ENCODE measurements at places on chromosomes 11 and 22.

- H3K36me3 ChIP-seq, result peaks cover 8% of the 10 kb centered on the region
- no peak for DNase-seq
- H3K27me3 ChIP-seq, result no peaks in the 10 kb centered on the region
- H3K4me1 ChIP-seq, result peaks cover 31% of the 10 kb centered on the region
Measured at GRCh38 chr11:63212742-63213141, 30.7 kb downstream of the SLC22A25 start.

DNA sequence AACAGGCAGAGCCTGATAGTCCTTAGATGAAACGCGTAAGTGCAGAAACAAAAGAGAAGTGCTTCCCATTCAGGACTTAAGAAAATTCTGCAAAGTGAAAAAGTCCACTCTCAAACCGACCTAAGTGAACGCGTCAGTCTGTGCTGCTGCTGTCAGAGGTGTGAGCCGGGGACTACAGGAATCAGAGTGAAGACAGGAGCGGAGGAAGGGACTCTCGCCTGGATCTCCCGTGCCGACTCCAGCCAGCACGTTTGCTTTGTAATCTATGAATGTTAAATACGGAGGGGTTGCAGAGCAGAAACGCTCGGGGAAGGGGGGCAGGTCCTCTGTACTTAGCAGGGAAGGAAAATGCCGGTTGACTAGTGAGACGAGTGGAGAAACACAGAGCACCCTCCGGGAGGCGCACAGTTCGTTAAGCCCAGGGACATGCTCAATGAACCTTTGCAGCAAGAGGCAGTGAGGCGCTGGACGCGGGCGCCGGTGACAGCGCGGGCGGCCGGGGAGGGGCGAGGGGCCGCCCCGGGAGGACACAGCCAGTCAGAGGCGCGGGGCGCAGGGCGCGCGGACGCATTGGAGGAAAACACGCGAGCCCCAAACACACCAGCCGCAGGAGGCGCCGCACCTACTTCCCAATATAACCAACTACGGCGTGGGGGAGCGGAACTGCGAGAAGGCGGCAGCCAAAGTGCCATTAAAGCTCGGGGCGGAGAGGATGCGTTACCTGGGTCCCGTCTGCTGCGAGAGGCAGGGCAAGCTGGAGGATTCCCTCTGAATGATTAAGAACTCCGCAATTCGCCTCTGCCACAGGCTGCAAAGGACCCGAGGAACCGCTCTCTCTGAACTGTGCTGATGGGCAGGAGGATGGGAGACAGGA, at the start of gene CNTN5:
CNTN5 (plus strand) TSS at position 598 of the 874 bp plus-strand sequence.
- peak within 1 kb of the TSS; percentile 64 for H3K27ac ChIP-seq
- H3K4me3 ChIP-seq, result peak within 1 kb of the TSS; percentile 89
- peaks cover 52% of the 10 kb centered on the region for H3K27me3 ChIP-seq
- DNase-seq, result peak; percentile 49
- H3K4me1 ChIP-seq, result peaks cover 4% of the 10 kb centered on the region

- H3K27ac ChIP-seq, result peak overlapping the region; percentile 47
- no peak overlapping the region for H3K4me3 ChIP-seq
- no peaks in the 10 kb centered on the region for H3K4me1 ChIP-seq
- no peaks in the 10 kb centered on the region for H3K27me3 ChIP-seq
- peaks cover 39% of the 10 kb centered on the region for H3K36me3 ChIP-seq
- DNase-seq, result no peak
Measured at GRCh38 chr22:20090730-20091240, 10.7 kb downstream of the DGCR8 start.

DNA sequence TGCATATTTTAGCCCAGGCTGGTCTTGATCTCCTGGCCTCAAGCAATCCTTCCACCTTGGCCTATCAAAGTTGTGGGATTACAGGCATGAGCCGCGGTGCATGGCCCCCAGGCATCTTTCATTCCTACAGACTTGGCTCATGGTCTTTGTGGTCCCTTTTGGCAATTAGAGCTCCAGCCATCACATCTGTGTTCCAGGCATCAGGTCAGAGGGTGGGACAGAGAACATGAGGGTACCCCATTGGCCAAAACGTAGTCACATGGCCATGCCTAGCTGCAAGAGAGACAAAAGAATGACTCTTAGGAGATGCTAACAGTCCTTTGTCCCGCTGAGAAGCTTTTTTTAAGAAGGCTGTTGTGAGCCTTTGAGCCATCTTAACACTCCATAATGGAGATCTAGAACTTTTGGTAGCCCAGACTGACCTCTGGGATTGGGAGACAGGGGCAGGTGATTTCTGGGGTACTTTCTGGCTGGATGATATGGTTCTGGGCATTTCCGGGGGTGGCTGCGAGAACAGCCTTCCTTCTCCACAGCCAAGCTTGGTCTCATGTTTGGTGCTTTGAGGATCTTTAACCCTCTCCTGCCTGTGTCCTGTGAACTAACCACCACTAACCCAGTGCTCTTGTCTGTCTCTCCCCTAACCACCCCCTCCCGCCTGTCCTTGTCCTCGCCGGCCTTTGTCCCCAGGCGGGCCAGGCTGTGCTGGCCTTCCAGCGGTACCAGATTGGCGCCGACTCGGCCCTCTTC, 18.4 kb upstream of the TAB1 start:
- no peak for DNase-seq
- no peaks in the 10 kb centered on the region for H3K4me1 ChIP-seq
- H3K27ac ChIP-seq, result peak overlapping the region; percentile 73
- H3K27me3 ChIP-seq, result no peaks in the 10 kb centered on the region
- peaks cover 2% of the 10 kb centered on the region for H3K36me3 ChIP-seq

- H3K4me3 ChIP-seq, result no peak overlapping the region
- H3K36me3 ChIP-seq, result no peaks in the 10 kb centered on the region
- no peaks in the 10 kb centered on the region for H3K27me3 ChIP-seq
- peaks cover 33% of the 10 kb centered on the region for H3K4me1 ChIP-seq
Measured at GRCh38 chr11:37449146-37449545, 851.1 kb upstream of the RAG2 start.

GRCh38 chr22:39481054-39481453, 21.0 kb upstream of the MIEF1 start:
- H3K4me1 ChIP-seq, result no peaks in the 10 kb centered on the region
- no peak for DNase-seq
- H3K4me3 ChIP-seq, result no peak overlapping the region
- H3K27me3 ChIP-seq, result no peaks in the 10 kb centered on the region
- peak overlapping the region; percentile 38 for H3K27ac ChIP-seq

DNA sequence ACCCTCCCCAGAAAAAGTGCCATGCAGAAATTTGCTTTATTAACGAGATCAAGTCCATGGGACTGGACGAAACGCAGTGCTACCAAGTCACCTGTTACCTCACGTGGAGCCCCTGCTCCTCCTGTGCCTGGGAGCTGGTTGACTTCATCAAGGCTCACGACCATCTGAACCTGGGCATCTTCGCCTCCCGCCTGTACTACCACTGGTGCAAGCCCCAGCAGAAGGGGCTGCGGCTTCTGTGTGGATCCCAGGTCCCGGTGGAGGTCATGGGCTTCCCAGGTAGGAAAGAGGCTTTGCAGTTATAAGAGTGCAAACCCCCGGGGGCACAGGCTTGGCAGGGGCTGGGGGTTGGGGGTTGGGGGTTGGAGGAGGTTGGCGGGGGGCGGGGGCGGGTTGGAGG, 4.2 kb downstream of the APOBEC3H start:
- no peak for DNase-seq
- H3K36me3 ChIP-seq, result no peaks in the 10 kb centered on the region

DNA sequence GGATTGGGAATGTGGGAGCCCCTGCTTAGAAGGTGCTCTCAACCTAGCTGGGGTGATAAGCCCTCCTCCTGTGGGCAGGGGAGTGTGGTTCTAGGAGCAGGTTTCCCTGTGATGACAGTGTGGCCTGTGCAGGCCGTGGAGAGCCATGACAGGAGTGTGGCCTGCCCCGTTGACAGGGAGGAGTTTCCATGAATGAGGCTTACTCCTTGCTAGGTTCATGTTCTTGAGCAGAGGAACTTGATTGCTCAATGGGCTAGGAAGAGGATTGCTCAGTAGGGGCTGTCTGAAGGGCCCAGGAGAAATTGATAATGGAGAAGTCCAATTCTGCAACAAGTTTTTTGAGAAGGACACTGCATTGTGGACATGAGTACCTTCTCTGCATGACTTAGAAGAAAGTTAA, 92.0 kb downstream of the PPP6R3 start:
- H3K4me3 ChIP-seq, result no peak overlapping the region
- H3K27ac ChIP-seq, result peak overlapping the region; percentile 54
- H3K27me3 ChIP-seq, result no peaks in the 10 kb centered on the region
- H3K4me1 ChIP-seq, result peaks cover 16% of the 10 kb centered on the region
- no peak for DNase-seq

GRCh38 chr11:124900464-124900863, 2.8 kb upstream of the ROBO4 start:
- DNase-seq, result no peak
- no peak overlapping the region for H3K27ac ChIP-seq
- H3K36me3 ChIP-seq, result no peaks in the 10 kb centered on the region
- peaks cover 57% of the 10 kb centered on the region for H3K27me3 ChIP-seq

- H3K36me3 ChIP-seq, result no peaks in the 10 kb centered on the region
- no peak overlapping the region for H3K27ac ChIP-seq
- no peak overlapping the region for H3K4me3 ChIP-seq
- no peaks in the 10 kb centered on the region for H3K4me1 ChIP-seq
- no peak for DNase-seq
Measured at GRCh38 chr11:76683161-76684095, 12.9 kb upstream of the LRRC32 start.

DNA sequence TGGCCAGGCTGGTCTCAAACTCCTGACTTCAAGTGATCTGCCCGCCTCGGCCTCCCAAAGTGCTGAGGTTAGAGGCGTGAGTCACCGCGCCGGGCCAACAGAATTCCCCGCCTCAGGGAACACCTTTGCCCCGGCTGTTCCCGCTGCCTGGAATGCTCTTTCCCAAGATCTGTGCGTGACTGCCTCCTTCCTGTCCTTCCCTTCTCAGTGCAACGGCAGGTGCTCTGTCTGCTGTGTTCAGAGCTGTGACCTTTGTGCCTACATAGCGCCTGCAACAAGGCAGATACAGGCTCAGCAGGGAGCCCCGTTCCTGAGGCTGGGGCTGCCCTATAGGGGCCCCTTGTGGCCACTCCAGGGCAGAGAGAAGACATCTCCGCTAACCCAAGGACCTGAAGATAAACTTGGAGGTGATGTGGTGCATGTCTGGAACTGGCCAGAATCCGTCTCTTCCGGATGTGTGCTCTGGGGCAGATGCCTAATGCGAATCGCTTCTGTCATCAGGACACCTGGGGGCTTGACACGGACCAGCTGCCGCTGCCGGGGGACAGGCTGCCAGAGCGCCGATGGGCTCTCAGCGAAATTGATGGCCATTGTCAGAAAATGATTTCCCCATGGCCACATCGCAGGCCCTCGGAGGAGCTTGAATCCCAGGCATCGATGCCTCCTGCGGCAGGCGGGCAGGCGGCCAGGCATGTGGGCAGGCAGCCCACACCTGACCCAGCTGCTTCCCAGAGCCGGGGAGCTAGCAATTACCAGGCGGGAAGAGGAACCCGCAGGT, 43.5 kb upstream of the TCF20 start:
- H3K27ac ChIP-seq, result peak overlapping the region; percentile 62
- DNase-seq, result peak; percentile 39
- no peak overlapping the region for H3K4me3 ChIP-seq
- H3K4me1 ChIP-seq, result peaks cover 9% of the 10 kb centered on the region

GRCh38 chr11:2898366-2899079, 12.9 kb upstream of the CDKN1C start:
- no peaks in the 10 kb centered on the region for H3K36me3 ChIP-seq
- no peaks in the 10 kb centered on the region for H3K4me1 ChIP-seq
- H3K27me3 ChIP-seq, result peaks cover 48% of the 10 kb centered on the region
- no peak overlapping the region for H3K4me3 ChIP-seq
- no peak for DNase-seq
- H3K27ac ChIP-seq, result no peak overlapping the region

DNA sequence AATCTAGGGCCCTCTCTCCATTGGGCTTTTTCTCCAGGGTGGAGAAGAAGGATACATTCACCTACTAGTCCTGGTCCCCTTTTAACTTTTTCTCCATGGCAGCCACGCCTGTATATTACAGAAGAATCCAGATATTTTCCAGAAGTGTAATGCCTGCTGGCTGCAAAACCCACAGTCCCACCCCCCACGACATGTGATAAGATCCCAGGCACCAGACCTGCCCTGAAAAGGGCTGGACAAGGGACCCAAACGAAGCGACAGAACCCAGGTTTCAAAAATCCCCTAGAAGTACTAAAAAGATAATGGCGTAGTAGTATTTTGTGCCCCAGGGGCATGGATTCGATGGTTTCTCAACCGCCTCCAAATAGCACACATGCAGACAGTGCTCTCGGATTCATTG, 2.8 kb downstream of the WT1 start:
- no peaks in the 10 kb centered on the region for H3K36me3 ChIP-seq
- H3K27me3 ChIP-seq, result peaks cover 93% of the 10 kb centered on the region
- H3K4me3 ChIP-seq, result no peak overlapping the region

- peaks cover 59% of the 10 kb centered on the region for H3K4me1 ChIP-seq
- H3K36me3 ChIP-seq, result no peaks in the 10 kb centered on the region
- DNase-seq, result no peak
- peak overlapping the region; percentile 68 for H3K27ac ChIP-seq
- no peak overlapping the region for H3K4me3 ChIP-seq
Measured at GRCh38 chr11:34630544-34630943, 9.7 kb downstream of the EHF start.

DNA sequence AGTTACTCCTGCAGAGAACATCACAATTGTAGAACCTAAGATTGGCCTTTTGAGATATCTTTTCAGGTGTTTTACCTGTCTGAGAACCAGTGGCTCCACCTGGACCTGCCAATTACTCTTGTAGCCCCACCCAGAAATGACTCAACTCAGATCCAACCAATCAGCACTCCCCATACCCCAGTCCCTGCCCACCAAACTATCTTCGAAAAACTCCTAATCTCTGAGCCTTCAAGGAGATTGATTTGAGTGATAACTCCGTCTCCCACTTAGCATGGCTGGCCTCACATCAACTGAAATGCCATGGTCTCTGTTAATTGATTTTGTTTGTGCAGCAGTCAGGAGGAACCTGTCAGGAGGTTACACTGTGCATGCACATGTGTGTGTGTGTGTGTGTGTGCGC, 103.6 kb downstream of the MTNR1B start:
- no peak for DNase-seq
- H3K27ac ChIP-seq, result no peak overlapping the region
- H3K4me1 ChIP-seq, result peaks cover 12% of the 10 kb centered on the region
- H3K36me3 ChIP-seq, result no peaks in the 10 kb centered on the region
- no peak overlapping the region for H3K4me3 ChIP-seq
- H3K27me3 ChIP-seq, result peaks cover 8% of the 10 kb centered on the region

- H3K4me3 ChIP-seq, result no peak overlapping the region
- H3K27me3 ChIP-seq, result peaks cover 43% of the 10 kb centered on the region
- no peak overlapping the region for H3K27ac ChIP-seq
- no peaks in the 10 kb centered on the region for H3K36me3 ChIP-seq
- DNase-seq, result no peak
- H3K4me1 ChIP-seq, result peaks cover 2% of the 10 kb centered on the region
Measured at GRCh38 chr22:31155422-31155821, 4.6 kb upstream of the RNF185 start.

Measured in progenitor cell of endocrine pancreas (in vitro differentiated cells).